ENCODE measurements at places on chromosomes 12 and 14. TPM values are rescaled to one million over a fixed set of nuclear protein-coding genes. Genes with fewer than 3 reads are reported as not detected.
A peak's percentile ranks its signal among the peaks of the same experiment; 100 is the strongest.

DNA sequence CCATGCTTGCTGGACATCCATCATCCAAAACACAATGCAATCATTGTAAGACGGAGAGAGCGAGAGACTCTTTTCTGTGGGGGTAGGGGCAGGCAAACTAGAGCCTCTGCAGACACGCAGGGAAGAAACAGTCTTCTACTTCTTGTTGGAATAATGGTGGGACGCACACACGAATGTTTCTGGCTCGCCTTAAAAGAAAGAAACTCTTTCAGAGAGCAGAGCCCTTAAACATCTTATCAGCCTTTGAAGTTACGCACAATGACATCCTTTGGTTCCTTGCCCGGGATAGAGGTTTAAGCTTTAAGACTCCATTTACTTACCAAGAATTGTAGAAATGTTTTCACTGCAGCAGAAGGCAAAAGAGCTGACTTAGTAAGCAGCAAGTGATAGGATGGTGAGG, 133.8 kb upstream of the FOXN3 start:
- peak; percentile 54 for DNase-seq

DNA sequence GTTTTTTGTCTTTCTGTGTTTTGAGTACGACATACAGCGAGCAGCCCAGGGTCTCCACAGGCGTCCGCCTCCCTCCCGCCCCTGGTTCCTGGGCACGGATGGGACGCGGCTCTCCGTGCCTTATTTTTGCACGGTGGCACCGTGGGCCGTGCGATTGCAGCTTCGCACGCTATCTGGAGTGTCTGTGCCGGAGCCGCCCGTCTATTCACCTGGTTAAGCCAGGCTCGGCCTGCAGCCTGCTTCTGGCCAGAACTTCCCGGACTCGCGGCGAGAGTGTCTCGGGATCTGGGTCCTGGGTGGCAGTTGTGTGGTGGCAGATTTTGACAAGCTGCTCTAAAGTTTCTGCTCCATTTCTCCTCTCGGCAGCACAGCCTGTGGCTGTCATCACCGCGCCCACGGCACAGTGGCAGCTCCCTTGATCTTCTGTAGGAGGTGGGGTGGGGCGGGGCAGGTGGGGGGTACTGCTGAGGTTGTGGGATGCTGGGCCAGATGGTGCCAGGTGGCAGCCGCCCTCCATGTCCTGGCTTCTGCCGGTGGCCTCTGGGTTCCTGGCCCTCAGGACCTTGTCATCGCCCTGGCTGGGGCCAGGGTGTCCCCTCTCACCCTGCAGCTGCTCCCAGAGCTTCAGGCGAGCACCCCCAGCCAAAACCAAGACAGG, 2.9 kb downstream of the MMP17 start:
- DNase-seq: no peak

- no peak for DNase-seq
Measured at GRCh38 chr14:26194816-26195215, 403.0 kb downstream of the NOVA1 start.

Gene METTL3
- 44.0 TPM for total RNA-seq

Gene PLEKHG7
- 0.68 TPM for total RNA-seq

- DNase-seq: no peak
Measured at GRCh38 chr14:85172290-85172689, 357.7 kb upstream of the FLRT2 start.

GRCh38 chr12:102421802-102422583, 58.4 kb downstream of the IGF1 start:
- no peak for DNase-seq

Gene DNAH10
- total RNA-seq: 1.2 TPM

Gene TMED8
- 10.2 TPM for total RNA-seq

DNA sequence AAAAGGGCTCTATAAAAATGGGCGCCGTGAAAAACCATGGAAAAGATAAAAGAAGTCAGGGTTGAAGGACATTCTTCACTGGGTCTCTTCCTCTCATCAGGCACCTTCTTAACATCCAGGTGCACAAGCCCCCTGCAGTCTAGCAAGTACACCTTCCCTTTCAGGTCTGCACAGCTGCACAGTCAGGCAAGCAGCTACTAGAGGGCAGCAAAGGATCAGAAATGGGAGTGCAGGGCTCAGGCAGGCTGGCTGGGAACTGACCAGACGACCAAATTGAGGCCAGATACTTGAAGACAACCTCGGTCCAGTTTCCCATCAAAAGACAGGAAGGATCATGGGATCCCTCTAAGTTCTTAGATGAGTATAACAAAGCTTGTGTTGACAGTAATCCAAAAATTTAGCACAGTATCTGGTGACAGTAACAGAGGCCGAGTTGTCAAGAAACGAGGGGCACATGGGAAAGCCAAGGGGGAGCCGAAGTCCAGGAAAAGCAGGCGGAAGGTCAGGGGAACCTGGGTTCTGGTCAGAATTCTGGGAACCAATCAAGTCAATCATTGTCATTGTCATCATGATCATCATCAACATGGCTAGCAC, 10.1 kb upstream of the GRIP1 start:
- no peak for DNase-seq

Gene SLC7A8
- total RNA-seq: 4.0 TPM

Gene KRT2
- not detected for total RNA-seq

Gene FGF6
- total RNA-seq: not detected

GRCh38 chr12:42698213-42698612, 108.7 kb upstream of the PRICKLE1 start:
- peak; percentile 58 for DNase-seq

Data from astrocyte (in vitro differentiated cells and primary cell).